ENCODE measurements at places on chromosomes 3 and 15.
A peak's percentile ranks its signal among the peaks of the same experiment; 100 is the strongest.

DNA sequence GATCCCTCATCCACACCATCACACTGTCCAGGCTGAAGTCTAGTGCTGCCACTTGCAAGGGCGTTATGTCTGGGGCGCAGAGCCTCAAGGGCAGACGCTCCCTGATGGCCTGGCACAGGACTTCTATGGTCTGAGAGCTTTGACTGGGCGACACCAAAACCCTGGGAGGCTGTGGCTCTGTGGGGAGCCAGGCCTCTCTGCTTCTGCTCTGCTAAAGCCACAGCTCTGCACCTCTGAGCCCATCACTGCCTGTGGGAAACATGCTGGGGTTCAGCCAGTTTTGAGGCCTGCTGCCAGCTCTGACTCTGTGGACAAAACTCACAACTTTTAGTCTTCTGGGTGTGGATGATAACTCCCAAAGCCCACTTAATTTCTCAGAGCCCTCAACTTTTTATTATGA is 6.3 kb upstream of the LCTL start:
- no peak for DNase-seq

- DNase-seq, result peak; percentile 60
These were observed 157.8 kb downstream of the IL1RAP start for GRCh38 chr3:190671658-190672057.

- no peak for DNase-seq
These were observed 10.8 kb upstream of the C3orf22 start for GRCh38 chr3:126569390-126569975.

DNA sequence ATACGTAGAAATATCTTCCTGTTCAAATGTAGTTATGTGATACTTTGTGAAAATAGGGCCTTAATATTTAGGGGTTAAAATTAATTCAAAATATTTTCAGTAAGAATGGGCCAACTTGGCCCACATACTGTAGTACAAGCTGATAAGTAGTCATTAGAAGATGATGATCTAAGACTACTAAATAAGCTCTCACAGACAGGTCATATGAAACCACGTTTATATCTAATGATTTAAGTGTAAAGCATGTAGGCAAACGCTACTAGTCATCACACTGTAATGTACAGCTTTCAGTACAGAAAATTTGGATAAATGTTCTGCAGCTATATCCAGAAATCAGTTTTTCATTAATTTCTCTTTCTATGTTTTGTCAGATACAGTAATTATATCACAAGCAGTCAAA is 228.6 kb downstream of the UBE2E2 start:
- DNase-seq, result peak; percentile 14

GRCh38 chr3:188003188-188004171 is 150.5 kb upstream of the LPP start:
- no peak for DNase-seq

DNA sequence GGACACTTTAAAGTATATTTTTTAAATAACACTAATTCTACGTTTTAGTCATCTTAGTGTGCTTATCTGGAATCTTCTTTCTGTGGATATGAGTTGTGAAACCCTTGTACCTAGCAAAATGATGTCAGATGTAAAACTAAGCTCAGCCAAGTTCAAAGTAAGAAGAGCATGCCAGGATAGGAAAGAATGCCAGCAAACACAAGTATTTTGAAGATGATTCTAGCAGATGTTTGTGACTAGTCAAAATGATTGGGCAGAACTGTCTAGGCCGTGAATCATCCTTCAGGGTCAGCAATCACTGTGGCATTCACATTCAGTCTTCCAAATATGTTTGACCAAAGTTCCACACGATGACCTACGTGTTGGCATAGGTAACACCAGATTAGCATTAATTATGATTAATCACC is 5.4 kb upstream of the PLOD2 start:
- peak; percentile 95 for DNase-seq

GRCh38 chr3:10928407-10928960 is 64.1 kb upstream of the SLC6A1 start:
- DNase-seq, result no peak

DNA sequence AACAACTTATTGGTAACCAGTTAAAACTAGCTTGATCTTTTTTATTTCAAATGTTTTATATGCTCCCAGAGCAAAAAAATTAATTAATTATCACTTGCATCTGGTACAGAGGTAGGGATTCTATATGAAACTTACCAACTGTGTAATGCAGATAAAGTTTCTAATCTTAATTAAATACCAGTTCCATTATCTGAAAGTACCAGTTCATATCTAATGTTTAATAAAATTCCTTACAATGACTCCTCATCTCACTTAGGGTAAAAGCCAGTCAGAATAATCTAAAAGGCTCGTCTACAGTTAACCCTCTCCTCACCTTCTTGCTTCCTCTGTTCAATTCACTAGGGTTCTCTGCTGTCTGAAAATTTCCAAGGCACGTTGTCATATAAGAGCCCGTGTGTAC is 384.8 kb downstream of the RBMS3 start:
- DNase-seq, result no peak

DNA sequence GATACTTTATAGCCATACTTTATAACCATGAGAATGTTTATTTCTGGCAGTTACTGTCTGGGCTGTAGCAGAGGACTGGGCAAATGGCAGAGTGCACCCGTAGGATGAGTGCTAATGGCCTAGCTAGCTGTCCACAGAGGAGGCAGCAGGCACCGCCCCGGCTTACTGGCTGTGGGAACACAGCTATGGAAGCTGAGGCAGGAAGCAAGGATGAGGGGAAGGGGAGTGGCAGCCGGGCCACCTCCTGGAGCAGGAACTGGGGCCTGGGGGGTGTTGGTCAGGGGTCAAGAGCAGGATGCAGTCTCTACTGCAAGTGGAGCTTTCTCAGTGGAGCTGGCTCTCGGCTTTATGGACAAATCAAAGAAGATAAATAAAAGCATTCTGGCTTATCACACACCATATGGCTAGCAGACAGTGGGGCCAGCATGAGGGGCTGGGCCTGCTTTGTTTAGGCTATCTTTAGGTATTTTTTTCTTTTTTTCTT is 316.8 kb upstream of the CTDSPL start:
- no peak for DNase-seq

- peak; percentile 32 for DNase-seq
These were observed 5.7 kb upstream of the DYNLT2B start for GRCh38 chr3:196323691-196324090.

- DNase-seq, result no peak
These were observed 44.8 kb downstream of the TM4SF18 start for GRCh38 chr3:149288655-149289054.

GRCh38 chr3:120450600-120451271 is at the start of gene FSTL1:
FSTL1 (minus strand) TSS chr3:120450992; CDS start chr3:120450746, 246 bp downstream.
- DNase-seq, result peak; percentile 84

DNA sequence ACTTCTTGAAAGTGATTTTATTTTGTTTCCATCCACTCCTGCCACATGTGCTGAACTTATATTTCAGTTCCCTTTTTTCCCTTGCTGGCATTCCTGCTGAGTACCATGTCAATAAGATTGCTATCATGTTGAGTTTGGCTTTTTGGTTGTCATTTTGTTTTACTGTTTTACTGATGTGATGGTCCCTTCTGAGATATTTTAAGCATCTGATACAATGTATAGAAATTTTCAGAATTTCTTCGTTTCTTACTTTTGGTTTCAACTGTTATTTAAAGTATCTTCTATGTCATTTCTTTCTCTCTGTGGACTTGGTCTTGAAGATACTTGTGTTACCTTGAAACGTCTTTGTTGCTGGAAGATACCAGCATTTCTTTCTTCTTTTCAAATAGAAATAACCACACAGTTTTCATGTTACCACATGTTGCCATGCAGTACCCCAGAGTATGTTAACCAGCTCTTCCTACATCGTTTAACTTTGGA is 14.1 kb downstream of the SIDT1 start:
- no peak for DNase-seq

DNA sequence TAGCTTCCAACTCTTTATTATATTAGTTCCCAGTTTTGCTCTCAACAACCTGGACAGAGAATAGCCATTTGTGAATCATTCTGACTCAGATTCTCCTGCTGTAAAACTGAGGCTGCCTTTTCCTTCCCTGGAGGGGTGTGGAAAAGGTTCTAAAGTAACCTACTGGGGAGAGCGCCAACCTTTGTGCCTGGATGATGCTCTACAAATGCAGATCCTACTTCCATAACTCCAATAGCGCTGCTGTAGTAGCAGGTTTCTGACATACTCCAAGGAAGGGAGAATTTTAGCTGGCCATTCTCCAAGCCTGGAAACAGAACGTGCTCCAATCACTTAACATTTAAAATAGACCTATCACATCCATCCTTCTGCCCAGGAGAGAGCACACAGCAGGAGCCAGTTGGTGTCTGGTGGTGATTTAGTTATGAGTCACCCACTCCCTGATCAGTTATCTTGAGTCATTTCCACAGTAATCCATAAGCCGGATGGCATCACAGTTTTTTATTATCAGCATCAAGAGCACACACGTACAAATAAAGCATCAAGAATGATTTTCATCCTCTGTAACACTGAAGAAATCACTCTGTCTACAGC is 38.3 kb downstream of the MYH15 start:
- peak; percentile 93 for DNase-seq

DNA sequence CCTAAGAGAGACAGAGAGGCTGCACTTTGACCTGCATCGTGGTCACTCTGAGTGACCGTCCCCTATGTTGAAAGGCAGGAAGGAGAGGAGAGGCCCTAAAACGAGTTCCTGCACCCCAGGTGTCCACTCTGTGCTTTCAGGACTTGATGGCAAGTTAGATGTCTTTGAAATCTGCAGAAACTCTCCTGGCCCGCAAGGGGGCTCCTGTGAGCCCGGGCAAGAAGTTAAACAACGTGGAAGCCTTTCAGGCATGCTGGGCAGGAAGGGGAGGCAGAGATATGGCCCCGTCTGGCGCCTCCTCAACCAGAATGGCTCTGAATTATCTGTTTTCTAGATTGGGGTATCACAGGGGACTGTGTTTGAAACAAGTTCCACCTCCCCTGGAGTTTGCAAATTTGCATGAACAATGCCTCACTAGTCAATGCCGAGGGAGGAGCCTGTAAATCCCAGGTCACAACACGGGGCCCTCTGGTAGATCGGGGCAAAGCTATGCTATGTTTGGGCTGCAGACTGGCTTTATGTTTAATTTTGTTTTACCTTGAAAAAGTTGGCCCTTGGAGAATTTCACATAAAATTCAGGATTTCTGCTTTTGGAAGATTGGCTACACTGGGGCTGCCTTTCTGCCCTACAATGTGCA is 9.8 kb downstream of the CTXND1 start:
- peak; percentile 63 for DNase-seq

- DNase-seq, result no peak
These were observed 341.7 kb upstream of the KCNMB2 start for GRCh38 chr3:178194539-178194938.

- DNase-seq, result no peak
These were observed 43.9 kb downstream of the TLE3 start for GRCh38 chr15:70053716-70054229.

- DNase-seq, result no peak
These were observed 2.6 kb upstream of the NGLY1 start for GRCh38 chr3:25785826-25786225.

GRCh38 chr3:127497676-127498075 is 92.9 kb downstream of the TPRA1 start:
- DNase-seq, result no peak

GRCh38 chr3:64473466-64473865 is 214.3 kb downstream of the ADAMTS9 start:
- DNase-seq, result no peak

DNA sequence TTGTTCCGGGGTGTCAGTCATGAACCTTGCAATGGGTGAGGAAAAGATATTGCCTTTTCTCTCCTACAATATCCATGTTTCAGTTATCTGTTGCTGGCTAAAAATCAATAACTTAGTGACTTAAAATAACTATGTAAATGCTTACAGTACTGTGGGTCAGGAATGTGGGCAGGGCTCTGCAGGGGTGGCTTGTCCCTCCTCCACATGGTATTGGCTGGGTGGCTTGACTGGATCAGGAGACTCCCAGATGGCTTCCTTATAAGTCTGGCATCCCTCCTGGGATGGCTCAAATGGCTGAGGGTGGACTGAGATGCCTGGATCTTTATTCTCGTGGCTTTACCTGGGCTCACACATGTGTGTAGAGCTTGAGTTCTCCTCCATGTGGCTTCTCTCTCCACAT is 47.5 kb downstream of the GTPBP8 start:
- DNase-seq, result no peak

GRCh38 chr3:181712553-181713279 is 991 bp downstream of the SOX2 start:
- no peak for DNase-seq

DNA sequence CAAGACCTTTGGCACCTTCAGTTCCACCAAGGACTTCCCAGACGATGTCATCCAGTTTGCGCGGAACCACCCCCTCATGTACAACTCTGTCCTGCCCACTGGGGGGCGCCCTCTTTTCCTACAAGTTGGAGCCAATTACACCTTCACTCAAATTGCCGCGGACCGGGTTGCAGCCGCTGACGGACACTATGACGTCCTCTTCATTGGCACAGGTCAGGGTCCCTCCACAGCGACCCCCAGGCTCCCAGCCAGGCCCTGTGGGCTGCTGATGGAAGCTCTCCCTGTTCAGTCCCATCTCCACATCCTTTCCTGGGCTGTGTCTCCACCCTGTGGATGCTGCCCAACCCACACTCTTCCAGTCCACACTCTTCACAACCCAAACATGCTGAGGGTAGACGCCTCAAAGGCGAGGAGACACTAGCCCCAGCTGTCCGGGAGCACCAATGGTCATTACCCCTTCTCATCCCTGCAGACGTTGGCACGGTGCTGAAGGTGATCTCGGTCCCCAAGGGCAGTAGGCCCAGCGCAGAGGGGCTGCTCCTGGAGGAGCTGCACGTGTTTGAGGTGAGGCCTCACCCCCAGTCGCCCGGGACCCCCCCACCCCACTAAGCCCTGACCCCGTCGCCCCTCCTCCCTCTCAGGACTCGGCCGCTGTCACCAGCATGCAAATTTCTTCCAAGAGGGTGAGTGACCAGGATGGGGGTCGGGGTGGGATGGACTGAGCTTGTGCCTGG is 4.3 kb upstream of the LSMEM2 start:
- peak; percentile 52 for DNase-seq

DNA sequence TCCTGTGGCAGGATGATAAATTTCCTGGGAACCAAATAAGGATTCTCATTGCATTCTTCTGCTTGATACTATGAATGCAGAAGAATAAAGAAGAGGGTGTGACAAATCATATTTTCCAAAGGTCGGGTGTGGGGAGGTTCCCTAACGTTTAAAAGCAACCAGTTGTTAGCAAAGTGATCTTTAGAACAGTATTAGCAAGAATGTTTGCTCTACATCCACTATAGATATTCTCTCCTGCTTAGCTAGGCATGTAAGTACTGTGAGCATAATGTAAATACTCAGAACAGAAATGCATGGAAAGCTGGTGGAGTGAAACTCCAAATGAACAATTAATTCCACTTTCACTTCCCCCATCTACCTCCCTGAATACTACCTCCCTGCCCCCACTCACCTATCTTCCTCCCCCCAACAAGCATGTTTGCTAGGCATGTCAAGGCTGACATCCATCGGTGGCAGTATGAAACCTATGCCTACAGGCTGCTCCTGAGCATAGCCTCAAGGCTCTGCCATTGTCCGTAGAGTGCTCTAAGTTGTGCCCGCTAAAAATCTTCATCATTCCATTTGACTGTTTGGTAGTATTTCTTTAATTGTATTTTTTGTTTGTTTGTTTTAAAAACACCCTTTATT is 329.7 kb downstream of the TIGIT start:
- DNase-seq, result peak; percentile 45

- DNase-seq, result no peak
These were observed 424.7 kb upstream of the THBS1 start for GRCh38 chr15:39156166-39156565.
